ENCODE measurements at places on chromosomes 5 and 9.

- no peak for DNase-seq
These were observed 69.4 kb downstream of the PPIC start for GRCh38 chr5:122967085-122967484.

GRCh38 chr5:148941810-148942209, 115.4 kb downstream of the ADRB2 start:
- no peak for DNase-seq

- no peak for DNase-seq
These were observed 42.4 kb downstream of the TRIO start for GRCh38 chr5:14185326-14186058.

DNA sequence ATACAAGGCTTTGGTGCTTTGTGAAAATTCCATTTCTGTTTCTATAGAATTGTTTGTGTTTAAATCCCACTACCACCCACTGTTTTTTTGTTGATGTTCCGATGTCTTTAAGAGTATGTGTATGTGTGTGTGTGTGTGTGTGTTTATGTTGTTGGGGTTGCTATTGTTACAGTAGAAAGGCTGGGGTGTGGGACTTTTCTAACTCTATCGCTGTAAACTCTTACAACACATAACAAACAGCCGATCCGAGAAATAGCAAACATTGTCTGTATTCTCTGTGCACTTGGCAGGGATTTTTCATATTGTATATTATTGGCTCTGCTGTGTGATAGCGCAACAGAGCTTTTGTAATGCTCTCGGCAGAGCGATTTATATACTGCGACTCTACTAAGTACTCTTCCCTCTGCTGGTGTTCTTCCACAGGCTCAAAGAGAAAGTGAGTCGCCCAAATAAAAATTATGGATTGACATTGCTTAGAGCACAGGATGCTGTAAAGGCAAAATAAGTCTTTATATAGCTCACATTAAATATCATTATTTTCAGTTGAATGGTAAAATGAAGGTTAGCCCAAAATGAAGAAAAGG, 492.2 kb upstream of the ARRDC3 start:
- no peak for DNase-seq
